ENCODE measurements at places on chromosomes 12 and 14.

GRCh38 chr12:19847294-19848059, 408.2 kb downstream of the AEBP2 start:
- no peak for DNase-seq

- DNase-seq, result no peak
These were observed 109.9 kb downstream of the NAV3 start for GRCh38 chr12:77940567-77940966.

- DNase-seq, result no peak
These were observed 1.6 kb downstream of the CMKLR1 start for GRCh38 chr12:108337235-108338223.

DNA sequence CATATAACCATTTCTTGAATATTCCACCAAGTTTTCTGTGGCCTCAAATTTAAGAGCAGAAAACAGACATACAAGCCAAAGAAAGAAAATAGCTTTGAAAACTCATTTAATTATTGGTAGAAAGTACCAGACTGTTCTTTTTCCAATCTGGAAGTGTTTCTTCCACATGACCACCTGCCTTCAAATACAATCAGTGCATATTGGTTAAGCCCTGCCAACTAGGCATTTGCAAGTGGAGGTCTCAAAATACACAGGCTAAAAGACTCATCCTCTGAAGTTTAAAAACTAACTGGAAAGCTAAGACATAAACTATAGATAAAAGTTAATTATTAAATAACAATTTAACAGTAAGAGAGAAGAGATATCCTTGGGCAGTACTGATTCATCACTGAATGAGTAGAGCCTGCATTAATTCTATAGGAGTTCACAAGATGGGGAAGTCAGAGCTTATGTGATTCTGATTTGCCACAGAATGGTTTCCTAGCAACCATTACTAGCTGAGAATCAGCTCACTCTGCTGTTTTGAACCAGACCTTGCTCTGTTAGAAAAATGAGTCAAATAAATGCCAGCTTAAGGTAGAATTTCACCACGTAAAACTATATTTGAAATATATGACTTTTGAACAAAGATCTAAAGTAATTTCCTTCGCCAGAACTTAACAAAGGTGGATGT, 433.8 kb downstream of the FUT8 start:
- DNase-seq, result no peak

DNA sequence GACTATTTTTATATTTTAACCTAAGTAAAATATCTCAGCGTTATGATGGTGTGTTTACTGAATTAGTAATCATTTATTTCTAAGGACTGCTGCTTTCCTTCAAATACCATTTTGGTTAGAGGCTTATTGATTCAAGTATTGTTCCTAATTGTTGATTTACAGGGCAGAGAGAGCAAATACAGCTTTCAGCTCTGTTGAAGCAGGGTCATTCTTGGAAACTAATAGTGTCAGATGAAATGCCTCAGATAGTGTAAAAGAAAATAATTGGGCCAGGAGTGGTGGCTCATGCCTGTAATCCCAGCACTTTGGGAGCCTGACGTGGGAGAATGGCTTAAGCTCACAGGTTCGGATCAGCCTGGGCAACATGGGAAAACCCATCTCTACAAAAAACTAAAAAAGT, 249.3 kb downstream of the FUT8 start:
- DNase-seq, result no peak

DNA sequence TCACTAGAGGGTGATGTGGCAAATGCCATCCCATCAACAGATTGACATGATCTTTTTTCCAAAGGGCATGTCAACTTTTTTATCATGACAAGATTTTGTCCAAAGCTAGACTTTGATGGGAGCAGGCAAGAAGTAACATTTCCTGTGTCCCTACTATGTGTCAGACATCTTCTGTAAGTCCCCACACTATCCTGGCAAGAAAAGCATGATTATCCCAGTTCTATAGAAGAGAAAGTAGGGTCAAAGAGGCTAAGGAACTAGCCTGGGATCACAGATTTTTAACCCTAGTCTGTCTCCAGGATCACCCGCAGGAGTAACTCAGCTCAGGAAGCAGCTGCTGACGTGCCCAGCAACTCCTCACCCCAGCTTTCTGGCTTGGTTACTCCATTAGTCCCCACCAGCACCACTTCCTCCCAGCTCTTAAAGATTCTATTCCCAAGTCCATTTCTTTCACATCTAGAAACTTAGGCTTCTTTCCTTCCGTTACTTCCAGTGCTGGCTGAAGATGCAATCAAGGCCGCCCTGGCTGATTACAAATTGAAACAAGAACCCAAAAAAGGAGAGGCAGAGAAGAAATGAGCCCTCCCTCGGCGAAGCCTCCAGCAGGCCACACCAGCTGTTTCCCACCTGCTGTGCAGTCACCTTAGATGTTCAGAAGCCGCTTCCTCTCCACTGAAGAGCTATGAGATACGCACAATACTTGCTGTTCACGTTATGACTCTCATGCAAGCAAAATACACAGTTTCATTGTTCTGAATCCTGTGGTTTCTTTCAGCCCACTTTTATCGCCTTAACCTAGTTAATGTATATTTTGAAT, 6.2 kb downstream of the ISCU start:
- DNase-seq, result no peak

DNA sequence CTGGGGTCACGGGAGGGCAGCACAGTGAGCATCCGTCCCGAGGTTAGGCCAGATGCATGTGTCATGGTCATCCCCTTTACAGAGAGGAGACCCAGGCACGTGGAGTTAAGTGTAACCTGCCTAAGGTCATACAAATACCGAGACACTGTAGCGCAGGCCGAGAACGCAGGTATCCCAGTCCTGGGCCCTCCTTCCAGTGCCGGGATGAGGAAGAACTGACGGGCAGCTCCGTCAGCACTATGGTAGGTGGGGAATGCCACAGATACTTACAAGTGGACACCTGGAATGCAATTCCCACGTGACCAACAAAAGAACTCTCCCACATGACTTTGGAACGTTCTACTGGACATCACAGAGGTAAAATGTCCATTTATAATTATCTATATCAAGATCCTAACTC, 8.7 kb upstream of the TMEM229B start:
- no peak for DNase-seq

DNA sequence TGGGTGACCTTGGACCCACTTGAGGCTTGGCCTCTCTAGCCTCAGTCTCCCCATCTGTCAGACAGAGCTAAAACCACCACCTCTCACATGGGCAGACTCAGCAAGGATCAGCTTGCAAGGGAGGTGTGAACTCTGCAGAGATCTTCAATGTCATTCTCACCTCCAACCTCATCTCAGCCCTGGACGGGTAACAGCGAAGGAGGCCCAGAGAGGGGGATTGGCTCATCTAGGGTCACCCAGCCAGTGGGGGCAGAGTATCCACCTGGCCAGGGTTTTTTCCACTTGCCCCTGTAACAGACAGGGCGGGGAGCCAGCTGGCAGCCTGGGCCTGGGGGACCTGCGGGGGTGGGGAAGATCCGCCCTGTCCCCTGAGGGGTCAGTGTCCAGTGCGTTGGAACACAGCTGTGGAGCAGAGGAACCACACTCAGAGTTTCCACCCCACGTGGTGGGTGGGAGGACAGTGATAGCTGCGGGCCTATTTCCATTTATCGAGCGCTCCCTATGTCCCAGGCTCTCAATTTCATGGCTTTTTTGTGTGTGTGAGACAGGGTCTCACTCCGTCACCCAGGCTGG, 27.4 kb downstream of the DTX1 start:
- DNase-seq, result no peak

- no peak for DNase-seq
These were observed 1322.3 kb upstream of the TMEM132C start for GRCh38 chr12:126944684-126945083.

GRCh38 chr12:24950231-24950834, 1.4 kb upstream of the BCAT1 start:
- DNase-seq, result no peak

DNA sequence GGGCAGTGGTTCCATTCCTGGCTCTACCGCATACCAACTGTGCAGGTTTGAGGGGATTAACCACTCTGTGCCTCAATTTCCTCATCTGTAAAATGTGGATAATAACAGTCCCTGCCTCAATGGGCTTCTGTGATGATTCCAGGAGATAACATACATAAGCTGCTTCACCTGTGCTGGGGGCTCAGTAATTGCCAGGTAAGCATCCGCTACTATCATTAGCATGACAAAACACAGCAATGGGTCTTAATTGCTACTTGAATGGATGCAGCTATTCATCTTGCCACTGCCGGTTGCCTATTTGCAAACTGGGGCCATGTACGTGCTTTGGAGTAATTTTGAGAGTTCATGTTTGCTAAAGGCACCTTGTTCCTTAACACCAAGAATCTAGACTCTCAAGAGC, 132.6 kb downstream of the TMEM132D start:
- DNase-seq, result no peak

- no peak for DNase-seq
These were observed 10.2 kb downstream of the DLST start for GRCh38 chr14:74891870-74892269.

- DNase-seq, result peak; percentile 16
These were observed 1.6 kb downstream of the DPF3 start for GRCh38 chr14:72892103-72892878.

DNA sequence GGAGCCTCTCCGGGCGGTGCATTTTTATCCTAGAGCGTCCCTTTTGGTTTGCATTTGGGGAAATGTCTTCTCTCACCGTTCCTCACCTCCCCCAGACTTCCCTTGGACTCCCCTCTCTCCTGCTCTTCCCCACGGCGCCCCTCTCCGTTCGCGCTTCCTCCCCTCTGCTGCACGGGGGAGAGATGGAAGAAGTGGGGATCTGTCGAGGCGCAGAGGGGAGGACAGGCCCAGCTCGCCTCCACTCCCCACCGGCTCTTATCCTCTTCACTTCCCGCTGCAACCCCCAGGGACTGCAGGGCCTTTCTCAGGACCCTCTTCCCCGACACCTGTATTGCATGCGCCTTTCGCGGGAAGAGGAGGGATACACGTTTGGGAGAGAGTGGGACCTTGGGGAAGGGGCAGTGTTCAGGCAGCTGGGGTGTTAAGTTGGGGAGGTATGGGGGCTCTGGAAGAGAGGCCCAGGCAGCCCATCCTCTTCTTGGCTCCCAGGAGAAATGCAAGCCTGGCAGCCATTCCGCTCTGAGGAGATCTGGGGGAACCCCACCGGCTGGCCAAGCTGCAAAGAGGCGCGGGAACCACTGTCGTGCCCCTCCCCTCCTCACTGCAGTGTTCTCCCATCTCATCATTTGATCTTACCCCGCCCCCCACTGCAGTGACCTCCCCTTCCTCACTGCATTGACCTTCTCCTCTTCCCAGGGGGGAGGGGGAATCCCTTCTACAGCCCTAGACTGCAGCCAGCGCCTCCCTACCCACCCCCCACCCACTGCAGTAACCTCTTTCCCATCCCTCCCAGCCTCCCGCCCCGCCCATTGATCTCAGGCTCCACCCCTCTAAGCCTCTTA, 788 bp downstream of the ENO2 start:
- no peak for DNase-seq

DNA sequence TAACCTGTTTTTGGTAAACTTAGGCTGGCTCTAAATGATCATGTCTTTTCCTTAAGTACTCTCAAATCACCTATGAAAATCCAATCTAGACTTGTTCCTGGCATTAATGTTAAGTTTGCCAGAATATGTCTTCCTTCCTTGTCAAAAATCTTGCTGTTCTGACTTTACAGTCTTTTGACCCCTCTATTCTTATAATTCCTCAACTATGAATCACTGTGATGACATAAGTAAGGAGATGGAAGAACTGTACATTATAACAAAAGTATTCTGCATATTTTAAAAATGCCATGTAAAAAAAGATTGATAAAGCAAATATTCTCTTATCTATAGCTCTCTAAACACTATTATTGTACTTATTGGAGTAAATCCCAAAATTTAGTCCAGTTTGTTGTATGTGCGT, 51.4 kb upstream of the BAZ1A start:
- no peak for DNase-seq

DNA sequence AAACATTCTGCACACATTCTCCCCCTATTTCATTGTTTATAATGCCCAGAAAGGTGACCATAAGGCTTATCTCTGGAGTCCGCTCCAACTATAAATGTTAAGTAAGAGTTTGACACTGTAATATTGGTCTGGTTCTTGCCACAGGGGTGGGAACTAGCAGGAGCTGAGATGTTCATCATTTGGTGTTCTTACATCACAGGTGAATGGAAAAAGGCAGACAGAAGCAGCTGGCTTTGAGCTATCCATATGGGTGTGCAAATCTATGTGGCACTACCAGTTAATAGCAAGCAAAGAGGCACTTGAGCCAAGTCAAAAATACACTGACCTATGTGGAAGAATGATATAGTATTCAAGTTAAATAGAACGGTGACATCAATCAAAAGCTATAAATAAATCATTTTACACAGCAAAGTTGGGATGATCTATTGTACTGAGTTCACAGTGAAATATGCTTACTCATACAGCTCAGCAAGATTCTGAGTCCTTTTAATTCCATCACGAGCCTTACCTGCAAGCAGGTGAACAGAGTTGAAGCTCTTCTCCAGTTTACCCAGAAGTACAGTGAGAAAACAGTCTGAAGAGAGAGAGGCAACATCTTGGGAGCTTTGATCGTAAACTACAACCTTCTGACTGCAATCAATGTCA, 43.2 kb downstream of the DUSP16 start:
- DNase-seq, result no peak

DNA sequence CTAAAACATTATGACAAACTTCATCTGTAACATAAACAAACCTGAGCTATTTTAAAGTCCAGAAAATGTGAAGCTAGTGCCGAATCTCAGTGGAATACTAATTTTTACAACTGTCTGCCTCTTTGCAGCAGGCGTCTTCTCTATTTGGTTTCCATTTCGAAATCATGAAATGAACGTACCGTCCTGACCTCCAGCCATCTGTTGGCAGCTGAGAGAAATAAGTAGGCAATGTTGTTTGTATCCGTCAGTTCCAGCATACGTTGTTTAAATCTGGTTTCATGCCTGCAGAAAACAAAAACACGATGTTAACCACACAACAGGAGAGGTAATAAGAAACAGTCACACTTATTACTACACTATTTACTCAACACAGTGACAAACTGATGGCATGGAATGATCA, 54.3 kb upstream of the KCNJ8 start:
- no peak for DNase-seq

DNA sequence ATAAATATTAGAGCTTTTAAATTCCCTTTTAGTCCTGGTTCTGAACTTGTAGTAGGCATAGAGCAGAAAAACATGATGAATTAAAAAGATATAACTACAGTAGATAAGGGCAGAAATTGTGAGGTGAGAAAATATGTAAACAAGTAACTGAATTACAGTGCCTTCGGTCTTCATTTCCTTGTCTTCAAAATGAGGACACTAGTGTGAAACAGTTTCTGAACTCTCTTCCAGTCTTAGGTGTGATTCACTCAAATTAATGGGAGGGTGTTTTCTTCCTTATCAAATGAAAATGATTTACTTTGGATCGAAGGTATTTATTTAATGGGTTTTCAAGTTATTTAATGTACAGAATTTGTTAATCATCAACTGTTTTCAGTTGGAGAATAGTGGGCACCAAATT, 1.5 kb downstream of the FGD4 start:
- no peak for DNase-seq

- DNase-seq, result no peak
These were observed 112.8 kb upstream of the ATF7IP start for GRCh38 chr12:14252697-14253096.

GRCh38 chr12:102479099-102479885, 1.1 kb downstream of the IGF1 start:
- DNase-seq, result no peak
